Activated CD8-positive, alpha-beta T cell treated with anti-CD3 and anti-CD28 coated beads for 36 hours (primary cell): ENCODE measurements at places on chromosomes 7 and 10. TPM values are rescaled to one million over a fixed set of nuclear protein-coding genes. Genes with fewer than 3 reads are reported as not detected.

The SPDYE1 gene
- total RNA-seq = not detected

The PAPOLB gene
- total RNA-seq = not detected

The FAM204A gene
- total RNA-seq = 64.1 TPM

The PAX2 gene
- total RNA-seq = not detected

The SERPINE1 gene
- 1.3 TPM for total RNA-seq

The KAZALD1 gene
- 0.72 TPM for total RNA-seq

The CDNF gene
- total RNA-seq = 1.5 TPM

DNA sequence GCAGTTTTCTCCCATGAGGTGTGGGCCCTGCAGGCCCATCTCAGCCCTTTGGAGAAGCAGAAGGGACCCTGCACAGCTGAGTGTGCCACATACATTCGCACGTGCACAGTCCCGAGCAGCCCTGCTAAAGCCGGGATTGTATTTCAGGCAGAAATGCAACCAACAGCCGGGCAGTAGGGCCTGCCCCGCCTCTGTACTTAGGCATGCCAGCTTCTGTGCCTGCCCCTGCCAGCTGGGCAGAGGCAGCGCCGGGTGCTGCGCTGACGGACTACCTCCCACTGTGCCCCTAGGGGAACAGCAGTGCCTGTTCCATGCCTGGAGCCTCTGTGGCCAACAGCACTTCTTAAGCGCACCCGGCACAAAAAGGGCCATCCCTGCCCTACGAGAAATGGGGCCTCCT lies 170.3 kb downstream of the NEURL1 start:
- H3K36me3 ChIP-seq = no peaks in the 10 kb centered on the region
- peaks cover 16% of the 10 kb centered on the region for H3K4me1 ChIP-seq
- no peak for DNase-seq
- H3K4me3 ChIP-seq = no peak overlapping the region

DNA sequence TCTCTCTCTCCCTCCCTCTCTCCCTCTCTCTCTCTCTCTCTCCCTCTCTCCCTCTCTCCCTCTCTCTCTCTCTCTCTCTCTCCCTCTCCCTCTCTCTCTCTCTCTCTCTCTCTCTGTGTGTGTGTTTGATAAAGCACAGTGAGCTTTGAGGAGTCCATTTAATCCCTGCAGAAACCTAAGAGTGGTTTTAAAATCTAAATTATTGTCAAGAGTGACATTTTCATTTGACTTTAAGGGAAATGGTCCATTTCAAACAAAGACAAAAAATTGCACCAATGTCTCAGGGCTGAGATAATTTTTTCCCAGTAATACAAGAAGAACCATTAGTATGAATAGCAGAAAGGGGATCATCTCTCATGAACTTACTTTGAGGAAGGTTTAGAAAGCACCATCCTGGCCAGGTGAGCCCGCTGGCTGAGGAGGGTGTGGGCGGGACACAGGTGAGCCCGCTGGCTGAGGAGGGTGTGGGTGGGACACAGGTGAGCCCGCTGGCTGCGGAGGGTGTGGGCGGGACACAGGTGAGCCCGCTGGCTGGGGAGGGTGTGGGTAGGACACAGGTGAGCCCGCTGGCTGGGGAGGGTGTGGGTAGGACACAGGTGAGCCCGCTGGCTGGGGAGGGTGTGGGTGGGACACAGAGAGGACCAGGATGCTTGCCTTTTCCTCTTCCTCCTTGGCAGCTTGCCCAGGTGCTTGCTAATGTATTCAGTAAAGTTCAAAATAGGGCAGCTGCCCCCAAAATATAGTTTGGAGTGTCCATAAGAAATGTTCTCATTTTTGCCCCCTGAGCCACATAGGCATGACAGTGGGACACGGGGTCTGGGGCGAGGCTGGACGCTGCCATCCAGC lies 125.0 kb downstream of the DNAJB6 start:
- no peaks in the 10 kb centered on the region for H3K27me3 ChIP-seq
- H3K4me3 ChIP-seq = no peak overlapping the region
- no peak overlapping the region for H3K27ac ChIP-seq
- no peaks in the 10 kb centered on the region for H3K36me3 ChIP-seq

DNA sequence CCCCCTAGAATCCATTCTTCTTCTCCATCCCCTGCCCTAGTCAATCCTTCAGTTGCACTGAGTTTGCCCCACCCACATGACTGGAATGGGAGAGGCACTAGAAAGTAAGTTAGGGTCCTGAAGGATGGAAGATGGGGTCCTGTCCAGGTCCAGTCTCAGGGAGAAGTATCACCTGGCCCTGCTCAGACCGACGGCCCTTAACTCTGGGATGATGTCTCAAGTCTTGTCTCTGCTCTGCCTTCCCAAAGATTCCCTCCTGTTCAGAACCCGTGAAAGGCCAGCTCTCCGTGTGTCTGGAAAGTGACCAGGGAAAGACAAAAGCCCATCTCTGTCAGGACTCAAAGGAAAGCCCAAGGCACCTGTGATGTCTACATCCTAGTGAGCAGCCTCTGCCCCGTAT lies 88.8 kb downstream of the OAT start:
- H3K4me1 ChIP-seq = no peaks in the 10 kb centered on the region
- DNase-seq = no peak
- H3K36me3 ChIP-seq = no peaks in the 10 kb centered on the region
- no peak overlapping the region for H3K27ac ChIP-seq

DNA sequence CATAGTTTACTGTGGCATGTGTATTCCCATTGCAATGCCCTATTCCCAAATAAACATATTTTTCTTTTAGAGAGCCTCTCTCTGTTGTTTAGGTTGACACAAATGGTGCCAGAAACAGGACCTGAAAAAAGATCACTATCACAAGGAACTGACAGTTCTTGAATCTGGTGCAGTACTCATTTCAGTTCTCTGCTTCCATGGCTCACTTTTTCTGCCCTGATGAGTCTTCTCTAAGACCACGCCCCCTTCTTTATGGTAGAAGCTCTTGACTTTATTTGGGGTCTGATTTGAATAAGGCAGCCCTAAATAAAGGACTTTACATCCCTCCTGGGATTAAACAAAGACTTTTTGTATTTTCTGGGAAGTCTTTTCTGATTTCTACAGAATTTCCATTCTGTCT lies 3.5 kb upstream of the CCDC126 start:
- peaks cover 3% of the 10 kb centered on the region for H3K36me3 ChIP-seq
- DNase-seq = peak; percentile 39
- H3K4me1 ChIP-seq = peaks cover 44% of the 10 kb centered on the region
- no peak overlapping the region for H3K4me3 ChIP-seq
- peaks cover 2% of the 10 kb centered on the region for H3K27me3 ChIP-seq
- peak overlapping the region; percentile 43 for H3K27ac ChIP-seq

DNA sequence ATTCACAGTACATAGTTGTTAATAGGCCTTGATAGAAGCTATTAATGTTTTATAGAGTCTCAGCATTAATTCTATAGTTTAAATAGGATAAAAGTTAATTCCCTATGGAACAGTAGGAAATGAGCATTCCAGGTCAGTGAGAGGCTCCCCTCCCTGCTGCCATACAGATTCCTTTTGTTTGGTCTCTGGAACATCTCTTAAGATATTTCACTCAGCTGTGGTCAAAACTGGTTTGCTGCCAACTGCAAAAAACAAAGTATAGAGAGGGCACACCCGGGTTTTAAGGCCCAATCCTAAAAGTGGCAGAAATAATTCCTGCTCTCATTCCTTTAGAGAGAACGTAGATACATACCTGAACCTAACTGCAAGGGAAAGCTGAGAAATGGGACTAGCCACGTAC lies 51.3 kb downstream of the MDFIC start:
- H3K27ac ChIP-seq = no peak overlapping the region
- peaks cover 12% of the 10 kb centered on the region for H3K36me3 ChIP-seq

GRCh38 chr10:6579904-6580278 lies at the start of gene PRKCQ:
TSS of gene PRKCQ (minus strand) at chr10:6580276. CDS start at chr10:6515135, 65,141 bp downstream.
- H3K27me3 ChIP-seq = no peaks in the 10 kb centered on the region
- peaks cover 68% of the 10 kb centered on the region for H3K36me3 ChIP-seq
- H3K4me3 ChIP-seq = peak within 1 kb of the TSS; percentile 98
- H3K4me1 ChIP-seq = peaks cover 43% of the 10 kb centered on the region
- H3K27ac ChIP-seq = peak within 1 kb of the TSS; percentile 98
- DNase-seq = no peak

GRCh38 chr10:102802920-102803534 lies 34.2 kb downstream of the CYP17A1 start:
- no peaks in the 10 kb centered on the region for H3K27me3 ChIP-seq
- H3K4me3 ChIP-seq = no peak overlapping the region
- DNase-seq = peak; percentile 38
- H3K36me3 ChIP-seq = peaks cover 25% of the 10 kb centered on the region
- peak overlapping the region; percentile 84 for H3K27ac ChIP-seq

- no peak overlapping the region for H3K27ac ChIP-seq
- no peak overlapping the region for H3K4me3 ChIP-seq
- no peaks in the 10 kb centered on the region for H3K36me3 ChIP-seq
- H3K4me1 ChIP-seq = peaks cover 2% of the 10 kb centered on the region
Observed at GRCh38 chr7:8384901-8385300, 48.5 kb upstream of the NXPH1 start.

- no peaks in the 10 kb centered on the region for H3K27me3 ChIP-seq
- DNase-seq = no peak
- peaks cover 62% of the 10 kb centered on the region for H3K4me1 ChIP-seq
- H3K36me3 ChIP-seq = peaks cover 10% of the 10 kb centered on the region
- no peak overlapping the region for H3K4me3 ChIP-seq
Observed at GRCh38 chr10:102286216-102286615, 40.9 kb downstream of the GBF1 start.

GRCh38 chr10:82242778-82243177 lies 367.8 kb downstream of the NRG3 start:
- H3K36me3 ChIP-seq = no peaks in the 10 kb centered on the region
- H3K27ac ChIP-seq = no peak overlapping the region
- no peak overlapping the region for H3K4me3 ChIP-seq
- no peak for DNase-seq
- H3K4me1 ChIP-seq = no peaks in the 10 kb centered on the region
- H3K27me3 ChIP-seq = no peaks in the 10 kb centered on the region

DNA sequence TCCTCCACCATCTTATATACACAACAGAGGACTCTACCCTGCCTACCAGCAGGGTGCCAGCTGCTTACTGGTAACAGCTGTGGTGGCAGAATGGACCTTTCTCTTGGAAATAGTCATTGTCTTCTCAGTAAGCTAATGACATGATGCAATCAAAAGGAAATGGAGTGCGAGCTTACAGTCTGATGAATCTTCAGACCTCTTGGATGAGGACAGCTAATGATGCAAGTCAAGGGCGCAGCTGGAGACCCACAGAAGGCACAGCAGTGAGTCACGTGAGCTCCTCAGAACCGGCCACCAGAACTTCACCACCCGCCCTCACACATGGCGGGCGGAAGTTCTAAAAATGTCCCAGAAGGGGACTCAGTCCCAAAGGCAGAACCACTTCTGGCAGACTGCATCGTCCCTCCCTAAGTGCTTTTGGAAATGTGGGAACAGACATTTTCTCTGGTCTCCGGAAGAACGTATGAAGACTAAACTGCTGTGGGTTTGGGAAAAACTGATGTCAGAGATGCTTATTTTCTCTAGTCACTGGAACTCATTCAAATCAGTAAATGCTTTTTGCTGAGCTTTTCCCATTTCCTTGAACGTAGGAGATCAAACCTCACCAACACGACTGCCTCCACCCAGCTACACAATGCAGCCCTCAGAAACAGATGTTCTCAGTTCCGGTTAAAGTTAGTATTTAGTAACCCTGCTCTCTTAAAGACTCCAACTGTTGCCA lies 96.4 kb downstream of the FAS start:
- H3K36me3 ChIP-seq = no peaks in the 10 kb centered on the region
- H3K4me3 ChIP-seq = no peak overlapping the region
- H3K4me1 ChIP-seq = peaks cover 18% of the 10 kb centered on the region
- no peaks in the 10 kb centered on the region for H3K27me3 ChIP-seq
- DNase-seq = peak; percentile 66

DNA sequence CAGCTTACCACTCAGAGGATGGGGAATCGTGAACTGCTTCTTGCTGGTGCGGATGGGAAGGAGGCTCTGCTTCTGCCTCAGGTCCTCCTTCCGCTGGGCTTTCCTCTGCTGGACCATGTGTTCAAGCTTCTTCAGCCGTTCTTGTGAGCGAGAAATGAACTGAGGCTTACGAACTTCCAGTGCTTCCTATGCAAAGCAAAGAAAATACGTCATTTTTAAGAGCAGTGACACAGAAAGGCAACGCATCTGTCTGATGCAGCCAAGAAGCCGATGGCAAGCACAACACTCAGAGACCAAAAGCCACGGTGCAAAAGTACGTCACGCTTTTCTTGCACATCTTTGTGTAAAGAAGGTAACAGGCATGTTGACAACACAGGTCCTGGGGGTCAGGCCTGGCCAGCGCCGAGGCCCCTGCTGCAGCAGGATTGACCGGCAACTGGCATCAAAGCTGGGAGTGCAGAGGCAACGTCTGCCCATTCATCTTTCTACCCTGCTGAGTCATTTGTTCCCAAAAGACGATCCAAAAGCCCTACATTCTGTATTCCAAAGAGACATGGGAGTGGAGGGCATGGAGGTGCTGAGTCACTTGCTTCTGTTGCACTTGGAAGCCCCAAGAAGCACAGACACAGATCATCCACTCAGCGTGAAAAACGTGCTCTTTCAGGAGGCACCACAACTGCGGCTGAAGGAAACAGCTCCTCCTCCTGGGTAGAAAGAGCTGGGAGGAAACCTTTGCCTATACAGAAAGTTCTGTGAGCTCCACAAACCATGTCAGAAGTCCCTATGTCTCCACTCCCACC lies 71.0 kb upstream of the ADAM12 start:
- H3K36me3 ChIP-seq = no peaks in the 10 kb centered on the region
- H3K4me3 ChIP-seq = no peak overlapping the region
- no peaks in the 10 kb centered on the region for H3K27me3 ChIP-seq
- no peak for DNase-seq
- no peak overlapping the region for H3K27ac ChIP-seq
- no peaks in the 10 kb centered on the region for H3K4me1 ChIP-seq

- H3K27me3 ChIP-seq = peaks cover 64% of the 10 kb centered on the region
- DNase-seq = peak; percentile 6
- no peaks in the 10 kb centered on the region for H3K36me3 ChIP-seq
- no peak overlapping the region for H3K27ac ChIP-seq
Observed at GRCh38 chr10:77638321-77639101, 903 bp upstream of the KCNMA1 start.

GRCh38 chr7:51082096-51082840 lies 234.3 kb downstream of the COBL start:
- no peak overlapping the region for H3K4me3 ChIP-seq
- no peaks in the 10 kb centered on the region for H3K4me1 ChIP-seq
- DNase-seq = no peak
- no peak overlapping the region for H3K27ac ChIP-seq
- H3K36me3 ChIP-seq = no peaks in the 10 kb centered on the region

GRCh38 chr10:2978574-2979273 lies 88.6 kb upstream of the PFKP start:
- no peak overlapping the region for H3K27ac ChIP-seq
- no peak overlapping the region for H3K4me3 ChIP-seq
- H3K27me3 ChIP-seq = peaks cover 3% of the 10 kb centered on the region
- H3K36me3 ChIP-seq = no peaks in the 10 kb centered on the region
- no peak for DNase-seq

DNA sequence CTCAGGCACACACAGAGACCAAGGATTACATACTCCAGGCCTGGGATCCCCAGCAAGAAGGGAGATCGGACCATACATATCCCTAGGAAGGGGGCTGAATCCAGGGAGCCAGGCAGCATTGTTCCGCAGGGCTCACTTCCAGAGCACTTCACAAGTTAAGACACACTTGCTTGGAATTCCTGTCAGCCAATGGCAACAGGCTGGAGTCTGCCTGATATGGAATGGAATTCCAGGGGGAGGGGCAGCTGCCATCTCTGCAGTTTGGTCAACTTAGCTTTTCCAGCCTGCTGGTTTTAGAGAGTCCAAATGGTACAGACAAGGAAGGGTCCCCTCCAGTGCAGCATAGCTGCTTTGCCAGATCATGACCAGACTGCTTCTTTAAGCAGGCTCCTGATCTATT lies 290.0 kb upstream of the GLI3 start:
- H3K27ac ChIP-seq = no peak overlapping the region
- H3K4me3 ChIP-seq = no peak overlapping the region
- H3K36me3 ChIP-seq = no peaks in the 10 kb centered on the region
- H3K4me1 ChIP-seq = no peaks in the 10 kb centered on the region
- no peak for DNase-seq
- no peaks in the 10 kb centered on the region for H3K27me3 ChIP-seq
